ENCODE measurements at places on chromosomes 16 and 17. TPM values are rescaled to one million over a fixed set of nuclear protein-coding genes. Genes with fewer than 3 reads are reported as not detected.
A peak's percentile ranks its signal among the peaks of the same experiment; 100 is the strongest.

DNA sequence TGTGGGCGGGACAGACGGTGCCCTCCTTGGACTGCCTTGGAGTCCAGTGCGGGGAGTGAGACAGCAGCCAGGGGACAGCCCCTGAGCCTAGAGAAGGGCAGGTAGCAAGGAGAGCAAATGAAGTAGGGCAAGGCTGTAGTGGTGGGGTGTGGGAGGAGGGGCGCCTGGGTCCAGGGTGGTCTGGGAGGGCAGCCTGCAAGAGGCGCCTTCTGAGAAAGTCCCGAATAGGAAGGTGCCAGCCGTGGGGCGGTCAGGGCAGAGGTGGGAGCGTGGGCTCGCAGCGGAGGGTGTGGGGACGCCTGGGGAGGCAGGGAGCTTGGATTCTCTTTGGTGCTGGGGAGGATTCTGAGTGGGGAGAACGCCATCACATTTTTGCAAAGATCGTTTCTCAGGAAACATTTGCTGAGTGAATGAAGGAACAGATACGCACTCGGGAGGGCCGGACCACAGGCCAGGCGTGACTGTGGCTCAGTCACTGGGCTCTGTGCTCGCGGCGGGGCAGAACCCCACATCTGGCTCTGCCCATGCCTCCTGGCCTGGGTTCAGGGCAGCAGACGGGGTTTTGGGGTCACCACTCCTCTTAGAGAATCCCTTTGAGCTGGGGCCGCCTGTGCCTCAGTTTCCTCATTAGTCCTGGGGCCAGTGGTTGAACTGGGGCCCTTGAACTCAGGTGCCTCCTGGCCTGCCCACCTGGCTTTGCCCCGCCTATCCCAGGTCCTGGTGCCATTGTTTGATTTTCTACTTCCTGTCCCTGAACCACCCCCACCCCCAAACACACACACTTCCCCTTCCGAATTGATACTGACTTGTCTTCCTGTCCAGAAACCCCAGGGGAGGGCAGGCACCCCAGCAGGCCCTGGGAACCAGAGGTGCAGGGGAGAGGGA is 4.2 kb downstream of the SNN start:
- H3K4me3 ChIP-seq = no peak overlapping the region
- H3K27ac ChIP-seq = peak overlapping the region; percentile 27
- no peak for DNase-seq
- no peaks in the 10 kb centered on the region for H3K27me3 ChIP-seq
- peaks cover 65% of the 10 kb centered on the region for H3K4me1 ChIP-seq

DNA sequence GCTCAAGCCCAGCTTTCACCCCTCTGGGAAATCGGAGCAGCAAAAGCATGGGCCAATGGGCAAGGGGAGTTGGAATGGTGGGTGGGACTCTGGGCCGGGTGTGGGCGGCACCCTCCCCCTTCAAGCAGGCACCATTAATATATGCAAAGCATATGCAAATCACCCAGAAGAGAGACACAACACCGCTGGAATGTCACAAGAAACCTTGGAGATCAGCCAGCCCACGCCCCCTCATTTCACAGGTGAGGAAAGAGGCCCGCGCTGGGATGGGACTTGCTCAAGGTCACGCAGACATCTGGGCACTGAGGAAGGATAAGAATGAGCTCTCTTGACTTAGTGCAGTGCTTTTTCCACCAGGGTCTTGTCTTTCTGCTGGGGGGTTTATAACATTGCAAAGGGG is 4.8 kb downstream of the SRCIN1 start:
- no peaks in the 10 kb centered on the region for H3K4me1 ChIP-seq
- DNase-seq = no peak
- H3K27ac ChIP-seq = no peak overlapping the region
- no peaks in the 10 kb centered on the region for H3K36me3 ChIP-seq
- H3K27me3 ChIP-seq = no peaks in the 10 kb centered on the region

Gene PRAC2
- not detected for total RNA-seq

Gene CREBBP
- 103 TPM for total RNA-seq

Gene NOMO2
- 109 TPM for total RNA-seq

Measured in thoracic aorta (tissue), 2 donors.